ENCODE measurements at places on chromosomes 5 and 9.

DNA sequence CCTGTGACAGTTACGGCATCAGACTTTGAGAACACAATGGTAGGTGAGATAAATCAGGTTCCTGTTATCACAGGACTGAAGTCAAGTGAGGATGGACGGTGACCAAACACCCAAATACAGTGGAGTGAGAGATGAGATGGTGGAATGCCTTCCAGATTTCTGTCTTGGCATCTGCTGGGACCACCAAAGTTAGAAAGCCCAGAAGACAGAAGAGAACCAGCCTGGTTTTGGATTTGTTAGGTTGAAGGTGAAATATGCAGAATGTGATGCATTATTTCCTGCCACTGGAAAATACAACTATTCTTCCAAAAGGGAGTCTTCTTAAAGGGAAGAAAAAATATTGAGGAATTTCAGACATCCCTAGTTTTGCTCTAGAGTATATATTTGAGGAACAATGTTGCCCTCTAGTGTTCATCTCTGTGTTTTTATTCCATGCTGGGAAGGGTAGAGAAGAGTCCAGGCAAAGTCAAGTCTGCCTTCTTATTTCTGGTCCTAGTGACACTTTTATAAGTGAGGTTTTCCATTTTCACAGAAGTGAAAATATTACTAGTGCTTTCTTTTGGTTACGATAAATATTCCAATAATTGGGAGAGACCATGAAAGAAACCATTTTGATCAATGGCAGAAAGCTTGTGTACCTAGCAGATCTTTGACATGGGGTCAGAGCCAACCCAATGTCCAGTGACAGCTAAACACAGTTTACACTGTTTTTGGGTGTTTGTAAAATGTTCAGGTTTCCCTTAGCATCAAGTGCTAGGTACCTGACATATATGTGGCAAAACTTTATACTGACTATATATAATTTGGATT lies 142.3 kb upstream of the ANKH start:
- no peak for DNase-seq

GRCh38 chr9:3884736-3885135 lies 358.9 kb upstream of the RFX3 start:
- DNase-seq, result no peak

- DNase-seq, result no peak
Observed at GRCh38 chr9:131087354-131087893, 8.9 kb upstream of the AIF1L start.

DNA sequence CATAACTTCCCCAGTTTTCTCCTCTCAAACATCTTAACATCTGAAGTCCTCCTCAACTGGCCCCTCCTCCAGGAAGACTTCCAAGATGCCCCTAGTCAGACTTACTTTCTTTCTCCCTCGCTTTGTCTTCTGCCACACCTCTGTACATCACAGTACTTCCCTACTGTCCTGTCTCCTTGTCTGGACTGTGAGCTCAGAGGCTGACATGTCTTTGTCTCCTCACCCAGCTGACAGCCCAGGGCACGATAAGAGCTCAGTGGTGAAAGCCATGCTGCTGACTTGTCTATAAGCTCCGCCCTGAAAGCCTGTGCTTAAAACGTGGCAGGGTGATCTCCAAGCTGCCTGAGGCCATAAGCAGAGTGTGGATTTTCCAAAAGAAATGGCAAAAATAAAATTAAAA lies 33.0 kb upstream of the SLC25A51 start:
- no peak for DNase-seq

DNA sequence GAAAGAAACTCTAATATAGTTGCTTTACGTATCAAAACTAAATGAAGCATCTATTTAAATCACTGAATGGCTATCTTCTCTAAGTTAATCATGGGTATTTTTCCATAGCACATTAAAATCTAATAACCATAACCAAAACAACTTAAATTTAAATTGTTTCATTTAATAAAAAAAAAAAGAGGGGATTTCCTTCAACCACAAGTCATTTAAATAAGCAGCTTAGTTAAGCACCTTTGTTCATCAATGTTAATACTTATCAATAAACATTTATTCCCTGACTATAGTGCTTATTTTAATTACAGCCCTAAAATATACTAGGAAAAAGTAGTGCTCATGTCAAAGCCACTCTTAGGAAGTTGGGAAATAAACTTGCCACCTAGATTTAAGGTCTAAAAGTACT lies 30.3 kb downstream of the ZNF608 start:
- no peak for DNase-seq

GRCh38 chr5:114447084-114447773 lies 85.4 kb downstream of the KCNN2 start:
- DNase-seq, result no peak

DNA sequence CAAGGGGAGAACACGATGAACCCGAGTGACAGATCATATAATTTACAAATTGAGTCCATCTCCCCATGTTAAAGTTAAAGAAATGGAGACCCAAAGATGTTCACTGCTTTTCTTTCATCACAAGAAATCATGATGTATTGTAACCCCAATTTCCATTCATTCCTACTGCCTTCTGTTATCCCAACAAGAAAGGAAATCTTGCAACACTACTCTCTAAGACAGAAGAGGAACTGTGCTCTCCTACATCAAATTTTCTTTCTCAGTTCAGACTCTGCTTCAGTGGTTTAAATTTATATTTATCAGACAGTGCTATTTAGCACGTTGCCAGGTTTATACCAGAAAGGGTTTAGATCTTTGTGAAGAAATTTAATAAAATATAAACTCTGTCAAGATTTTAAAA lies 83.8 kb upstream of the RASA1 start:
- no peak for DNase-seq

DNA sequence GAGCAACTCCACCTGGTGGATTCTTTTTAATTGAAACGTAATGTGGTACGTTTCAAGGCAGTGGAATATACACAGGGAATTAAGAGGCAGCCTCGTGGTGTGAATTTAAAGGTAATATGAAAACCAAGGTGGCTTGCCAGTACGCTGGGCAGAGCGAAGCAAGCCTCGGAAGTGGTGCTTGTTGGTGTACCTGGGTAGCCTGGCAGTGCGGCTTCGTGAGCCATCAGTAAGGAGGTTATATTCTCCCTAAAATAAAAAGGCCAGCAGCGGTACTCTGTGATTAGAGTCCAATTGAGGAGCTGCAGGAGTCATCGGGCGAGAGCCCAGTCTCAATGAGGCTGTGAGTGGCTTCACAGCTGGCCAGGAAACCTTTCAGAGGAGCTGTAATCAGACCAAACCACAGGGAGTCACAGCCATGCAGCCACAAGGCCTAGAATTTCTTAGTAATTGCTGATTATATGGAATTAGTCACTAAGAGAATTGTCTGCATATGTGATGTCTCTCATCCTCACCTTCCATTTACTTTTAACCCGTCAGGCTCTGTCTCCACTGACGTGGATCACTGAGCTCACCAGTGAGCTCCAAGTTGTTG lies 57.7 kb downstream of the DCP2 start:
- DNase-seq, result no peak

- no peak for DNase-seq
Observed at GRCh38 chr5:39080597-39081204, 6.5 kb upstream of the RICTOR start.

- DNase-seq, result no peak
Observed at GRCh38 chr9:134350416-134350994, 24.2 kb downstream of the RXRA start.

DNA sequence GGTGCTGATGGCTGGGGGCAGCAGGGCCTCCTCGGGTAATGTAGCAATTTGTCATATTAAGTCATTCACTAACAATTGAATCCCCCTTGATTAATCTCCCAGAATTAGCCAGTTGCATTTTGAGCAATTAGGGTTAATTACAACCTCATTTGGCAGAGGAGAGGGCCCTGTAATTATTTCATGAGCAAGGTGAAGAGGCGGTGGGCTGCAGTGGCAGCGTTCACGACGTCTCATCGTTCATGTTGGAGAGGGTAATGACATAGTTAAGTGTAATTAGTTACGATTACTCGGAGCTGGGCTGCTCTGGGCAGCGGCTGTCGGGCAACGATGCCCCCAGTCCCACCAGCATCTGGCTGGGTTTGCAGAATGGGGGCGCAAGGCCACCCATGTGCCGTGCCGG lies 46.0 kb downstream of the NEK6 start:
- no peak for DNase-seq

GRCh38 chr9:97534185-97534584 lies 32.7 kb downstream of the TMOD1 start:
- no peak for DNase-seq

DNA sequence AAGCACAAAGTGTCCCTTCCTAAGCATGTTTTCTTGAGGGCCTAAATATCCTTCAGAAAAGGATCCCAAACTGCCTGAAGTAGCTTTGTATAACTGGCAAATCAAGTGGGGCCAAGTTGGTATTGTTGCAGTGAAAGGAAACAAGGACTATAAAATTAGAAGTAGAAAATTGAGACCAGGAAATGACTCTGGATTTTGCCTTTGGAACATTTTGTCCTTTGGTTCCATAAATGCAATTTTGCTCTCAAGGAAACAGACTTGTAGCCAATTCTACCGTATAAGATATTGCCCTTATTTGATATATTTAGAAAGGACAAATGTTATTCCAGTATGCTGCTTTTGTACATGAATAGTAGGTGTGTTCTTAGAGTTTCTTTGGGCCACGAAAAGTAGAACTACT lies 34.4 kb downstream of the RABGAP1 start:
- no peak for DNase-seq

- no peak for DNase-seq
Observed at GRCh38 chr9:78567693-78568092, 270.8 kb downstream of the PSAT1 start.

GRCh38 chr9:99457406-99457805 lies 235.3 kb downstream of the SEC61B start:
- DNase-seq, result no peak

- DNase-seq, result no peak
Observed at GRCh38 chr9:83623679-83624076, 735 bp downstream of the IDNK start.

DNA sequence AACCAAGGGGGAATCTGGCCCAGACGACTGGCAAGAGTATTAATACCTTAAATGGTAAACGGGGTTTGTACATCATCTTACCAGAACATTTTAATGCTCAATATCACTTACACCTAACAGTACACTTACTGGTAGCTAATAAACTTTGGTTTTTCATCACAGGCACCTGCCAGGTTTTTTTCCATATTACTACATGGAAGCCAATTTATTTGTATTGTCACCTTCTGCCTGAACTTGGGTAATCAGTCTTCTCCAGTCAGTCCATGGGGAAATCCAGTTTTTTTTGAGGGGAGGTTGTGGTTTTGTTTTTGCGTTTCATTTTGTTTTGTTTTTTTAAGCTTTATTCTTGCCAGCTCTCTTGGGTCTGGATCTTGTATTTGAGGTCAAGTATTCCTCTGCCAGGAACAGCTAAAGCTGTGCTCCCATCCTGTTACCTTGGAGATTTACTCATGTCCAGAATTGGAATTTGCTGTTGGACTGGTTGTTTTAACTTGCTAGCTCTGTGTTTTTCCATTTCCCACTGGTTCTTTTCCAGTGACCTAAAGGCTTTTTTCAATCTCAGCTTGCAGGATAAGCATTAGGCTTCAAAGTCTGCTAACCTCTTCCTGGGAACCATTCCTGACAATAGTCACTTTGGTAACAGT lies 11.1 kb upstream of the NADK2 start:
- no peak for DNase-seq

GRCh38 chr5:174920906-174921550 lies 196.6 kb downstream of the MSX2 start:
- no peak for DNase-seq

DNA sequence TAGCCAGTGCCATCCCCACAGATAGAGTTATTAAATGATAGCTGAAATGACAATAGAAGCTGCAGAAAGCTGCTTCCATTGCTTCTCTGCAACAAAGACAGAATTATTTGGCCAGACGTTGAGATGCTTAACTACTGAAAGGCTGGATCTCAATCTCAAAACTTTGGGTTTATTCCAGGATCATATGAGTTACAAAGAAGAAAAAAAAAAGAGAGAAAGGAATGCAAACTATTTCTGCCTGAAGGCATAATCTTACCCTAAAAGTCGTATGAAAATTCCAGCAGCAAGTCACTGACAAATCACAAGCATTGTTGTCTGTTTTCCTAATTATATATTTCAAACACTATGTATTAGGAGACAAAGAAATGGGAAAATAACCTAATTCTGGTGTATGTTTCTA lies 12.8 kb upstream of the TYRP1 start:
- no peak for DNase-seq

- DNase-seq, result no peak
Observed at GRCh38 chr9:88791105-88791805, 200.0 kb upstream of the S1PR3 start.

DNA sequence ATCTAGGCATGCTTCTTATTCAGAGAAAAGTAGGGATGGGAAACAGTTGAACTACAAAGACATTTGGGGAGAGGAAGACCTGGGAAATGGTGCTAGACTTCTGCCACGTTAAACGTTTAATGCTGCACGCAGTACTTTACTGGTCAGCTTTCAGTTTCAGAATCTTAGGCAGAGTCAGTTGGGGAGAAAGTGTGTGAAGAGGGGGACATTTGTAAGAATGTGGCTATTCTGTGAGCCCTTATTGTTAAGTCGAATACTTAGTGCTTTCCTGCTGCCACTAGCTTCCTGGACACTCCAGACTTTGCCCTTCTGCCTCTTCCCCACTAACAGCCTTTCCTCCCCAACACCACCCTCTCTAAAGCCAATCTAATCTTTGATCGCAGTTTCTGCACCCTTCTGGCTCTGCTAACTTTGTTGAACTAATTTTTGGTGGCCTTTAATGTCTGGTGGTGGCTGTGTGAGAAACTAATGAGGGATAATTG lies 6.1 kb downstream of the CYSTM1 start:
- no peak for DNase-seq

Data from GM12864 (cell line).